Left renal cortex interstitium (tissue), 4 donors: ENCODE measurements at places on chromosomes 16 and 17. TPM values are rescaled to one million over a fixed set of nuclear protein-coding genes. Genes with fewer than 3 reads are reported as not detected.

DNA sequence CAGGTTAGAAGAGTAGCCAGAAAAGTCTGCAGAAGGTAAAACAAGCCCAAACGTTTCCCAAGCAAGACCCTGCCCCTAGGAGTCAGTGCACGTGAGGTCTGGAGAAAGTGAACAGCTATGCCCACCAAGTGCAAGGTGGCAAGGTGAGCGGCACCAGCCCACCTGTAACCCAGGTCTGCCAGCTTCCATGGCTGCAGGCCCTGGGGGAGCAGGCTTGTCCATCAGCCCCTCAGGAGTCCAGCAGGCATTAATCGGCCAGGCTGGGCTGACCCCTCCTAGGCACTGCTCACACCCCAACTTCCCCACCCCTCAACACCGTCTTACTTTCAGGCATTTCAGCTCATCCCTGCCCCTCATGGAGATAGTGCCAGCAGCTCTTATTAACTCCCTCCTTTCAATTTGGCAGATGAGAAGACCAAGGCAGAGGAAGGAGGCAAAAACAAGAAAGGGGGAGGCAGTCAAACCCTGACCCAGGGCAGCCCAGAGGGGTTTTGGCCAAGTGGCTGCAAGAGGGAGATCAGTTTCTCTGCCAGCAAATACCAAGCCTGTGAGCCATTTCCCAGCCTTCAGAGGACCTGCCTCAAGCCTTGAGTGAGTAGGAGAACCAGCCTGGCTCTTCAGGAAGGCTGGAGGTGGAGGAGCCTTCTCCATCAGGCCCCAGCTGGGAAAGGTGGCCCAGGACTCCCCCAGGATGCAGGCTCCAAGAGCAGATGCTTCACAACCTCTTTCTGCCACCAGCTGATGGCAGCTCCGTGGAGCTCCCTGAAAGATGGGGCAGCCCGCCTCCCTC is 14.7 kb downstream of the BEAN1 start:
- no peak for DNase-seq

DNA sequence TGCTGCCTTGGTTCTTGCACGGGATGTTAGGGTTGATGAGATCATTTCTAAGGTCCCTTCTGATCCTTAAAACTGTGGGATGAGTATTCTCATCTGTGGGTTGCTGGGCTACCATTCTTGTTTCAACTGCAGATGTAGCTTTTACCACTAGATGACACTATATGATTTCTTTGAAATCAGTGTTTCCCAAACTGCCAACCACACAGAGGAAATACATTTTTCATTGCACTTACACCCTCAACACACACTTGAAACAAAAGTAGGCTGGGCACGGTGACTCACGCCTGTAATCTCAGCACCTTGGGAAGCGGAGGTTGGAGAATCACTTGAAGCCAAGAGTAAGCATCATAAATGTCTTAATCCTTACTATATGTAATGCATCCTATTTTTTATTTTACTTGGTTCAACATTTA is 15.3 kb downstream of the LCMT1 start:
- DNase-seq, result no peak

The RHBDL3 gene
- polyA plus RNA-seq, result 1.2 TPM

The MEIOB gene
- polyA plus RNA-seq, result 0.47 TPM

- no peak for DNase-seq
Observed at GRCh38 chr16:85664580-85665372, 24.0 kb downstream of the GINS2 start.

GRCh38 chr16:10878328-10878643 is 1.3 kb downstream of the CIITA start:
- DNase-seq, result no peak

- DNase-seq, result no peak
Observed at GRCh38 chr16:6195966-6196365, 1098.4 kb upstream of the EEF2KMT start.
